ENCODE measurements at places on chromosomes 16 and 17. TPM values are rescaled to one million over a fixed set of nuclear protein-coding genes. Genes with fewer than 3 reads are reported as not detected.

DNA sequence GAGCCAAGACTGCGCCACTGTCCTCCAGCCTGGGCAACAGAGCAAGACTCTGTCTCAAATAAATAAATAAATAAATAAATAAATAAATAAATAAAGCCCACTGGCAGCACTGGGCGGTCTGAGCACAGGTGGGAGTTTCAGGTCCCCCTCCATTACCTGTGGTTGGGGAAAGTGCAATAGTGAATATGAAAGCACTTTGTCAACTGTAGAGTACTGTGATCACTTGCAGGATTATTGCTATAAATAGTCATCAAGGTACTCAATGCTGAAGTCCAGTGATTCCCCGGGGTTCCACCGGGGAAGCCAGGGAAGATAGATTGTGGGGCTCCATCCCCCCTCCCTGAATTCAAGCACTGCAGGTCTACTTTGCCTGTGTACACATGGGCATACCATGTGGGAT lies 42.7 kb upstream of the CPNE2 start:
- H3K27ac ChIP-seq, result no peak overlapping the region
- peaks cover 25% of the 10 kb centered on the region for H3K4me1 ChIP-seq
- H3K36me3 ChIP-seq, result peaks cover 91% of the 10 kb centered on the region
- DNase-seq, result no peak
- H3K27me3 ChIP-seq, result no peaks in the 10 kb centered on the region
- no peak overlapping the region for H3K4me3 ChIP-seq

GRCh38 chr17:7997186-7997585 lies 5.2 kb upstream of the GUCY2D start:
- DNase-seq, result peak; percentile 57
- H3K27ac ChIP-seq, result no peak overlapping the region
- peaks cover 7% of the 10 kb centered on the region for H3K27me3 ChIP-seq
- peaks cover 5% of the 10 kb centered on the region for H3K4me1 ChIP-seq
- no peak overlapping the region for H3K4me3 ChIP-seq
- no peaks in the 10 kb centered on the region for H3K36me3 ChIP-seq

DNA sequence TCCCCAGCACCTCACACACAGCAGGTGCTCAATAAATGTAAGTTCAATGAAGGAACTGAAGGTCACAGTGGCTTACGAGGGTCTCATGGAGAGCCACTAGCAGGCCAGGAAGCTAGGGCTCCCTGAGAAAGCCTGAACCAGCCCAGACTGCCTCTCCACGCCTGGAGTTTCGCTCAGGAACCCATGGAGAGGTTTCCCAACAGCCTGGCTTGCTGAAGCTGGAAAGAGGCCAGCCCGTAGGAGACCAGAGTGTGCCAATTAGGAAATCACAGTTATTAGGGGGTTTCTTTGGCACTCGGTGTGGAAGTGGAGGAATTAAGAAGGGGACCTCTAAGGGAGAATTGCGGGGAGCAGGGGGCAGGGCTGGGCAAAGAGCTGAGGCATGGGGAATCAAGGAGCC lies 36.3 kb upstream of the CACNG1 start:
- no peak for DNase-seq
- H3K27ac ChIP-seq, result no peak overlapping the region
- H3K36me3 ChIP-seq, result no peaks in the 10 kb centered on the region
- no peak overlapping the region for H3K4me3 ChIP-seq

GRCh38 chr16:84595052-84595481 lies 22.8 kb downstream of the COTL1 start:
- H3K27ac ChIP-seq, result peak overlapping the region; percentile 96
- no peaks in the 10 kb centered on the region for H3K27me3 ChIP-seq
- DNase-seq, result peak; percentile 63
- peak overlapping the region; percentile 61 for H3K4me3 ChIP-seq
- peaks cover 75% of the 10 kb centered on the region for H3K4me1 ChIP-seq

GRCh38 chr16:89786474-89787364 lies 29.7 kb downstream of the FANCA start:
- H3K36me3 ChIP-seq, result no peaks in the 10 kb centered on the region
- no peak overlapping the region for H3K4me3 ChIP-seq
- H3K27me3 ChIP-seq, result no peaks in the 10 kb centered on the region
- no peak for DNase-seq
- peaks cover 37% of the 10 kb centered on the region for H3K4me1 ChIP-seq
- no peak overlapping the region for H3K27ac ChIP-seq

DNA sequence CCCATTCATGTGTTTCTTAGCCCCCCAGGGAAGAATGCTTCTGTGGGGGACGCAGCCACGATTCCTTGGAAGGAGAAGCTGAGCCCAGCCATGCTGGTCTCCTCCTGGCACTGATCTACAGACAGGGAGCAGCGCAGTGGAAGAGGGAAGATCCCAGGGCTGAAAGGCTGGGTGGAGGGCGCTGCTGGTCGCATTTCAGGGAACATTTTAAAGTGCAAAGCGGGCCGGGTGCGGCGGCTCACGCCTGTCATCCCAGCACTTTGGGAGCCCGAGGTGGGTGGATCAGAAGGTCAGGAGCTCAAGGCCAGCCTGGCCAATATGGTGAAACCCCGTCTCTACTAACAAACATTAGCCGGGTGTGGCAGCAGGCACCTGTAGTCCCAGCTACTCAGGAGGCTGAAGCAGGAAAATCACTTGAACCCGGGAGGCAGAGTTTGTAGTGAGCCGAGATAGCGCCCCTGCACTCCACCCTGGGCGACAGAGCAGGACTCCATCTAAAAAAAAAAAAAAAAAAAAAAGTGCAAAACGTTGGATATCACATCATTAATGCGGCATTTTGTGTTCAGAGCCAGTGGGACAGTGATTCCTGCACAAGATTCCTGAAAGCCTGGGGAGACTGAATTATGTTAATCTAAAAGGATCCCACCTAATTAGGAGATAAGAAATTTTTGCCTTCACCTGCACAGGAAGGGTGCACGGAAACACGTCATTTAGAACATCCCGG lies 558 bp upstream of the CHMP6 start:
- peak overlapping the region; percentile 77 for H3K4me3 ChIP-seq
- H3K27me3 ChIP-seq, result no peaks in the 10 kb centered on the region
- peaks cover 43% of the 10 kb centered on the region for H3K4me1 ChIP-seq
- peak overlapping the region; percentile 41 for H3K27ac ChIP-seq
- DNase-seq, result no peak

The GABARAPL2 gene
- total RNA-seq, result 48.3 TPM

DNA sequence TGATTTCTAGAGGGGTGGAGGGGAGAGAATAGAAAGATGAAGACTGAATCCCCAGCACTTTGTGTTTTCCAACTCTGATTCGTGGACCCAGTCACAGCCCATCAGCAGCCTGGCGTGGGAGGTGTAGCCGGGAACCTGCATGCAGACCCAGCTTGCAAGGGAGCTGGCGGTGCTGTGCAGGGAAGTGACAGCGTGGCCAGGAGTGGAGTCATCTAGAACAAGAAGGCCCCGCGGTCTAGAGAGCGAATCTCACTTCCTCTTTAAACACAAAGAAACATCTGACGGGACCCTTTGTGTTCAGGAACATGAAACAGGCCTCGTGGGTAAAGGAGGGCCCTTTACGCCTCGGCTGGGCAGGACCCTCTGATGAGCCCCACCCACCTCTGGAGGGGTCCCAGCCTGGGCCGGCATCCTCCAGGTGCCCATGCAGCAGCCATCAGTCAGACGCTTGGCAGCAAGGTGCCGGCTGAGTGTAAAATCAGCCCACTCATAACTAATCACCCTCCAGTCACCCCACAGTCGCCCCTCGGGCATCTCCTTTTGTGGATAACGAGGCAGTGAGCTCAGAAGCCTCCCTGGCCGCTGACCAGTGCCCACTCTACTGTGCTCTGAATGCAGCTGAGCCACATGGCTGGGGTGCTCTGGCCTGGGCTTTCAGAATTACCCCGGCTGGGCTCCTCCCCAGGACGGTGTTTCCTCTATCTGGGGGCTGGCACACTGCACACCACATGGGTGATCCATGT lies 4.4 kb downstream of the SNAI3 start:
- no peaks in the 10 kb centered on the region for H3K27me3 ChIP-seq
- peaks cover 67% of the 10 kb centered on the region for H3K4me1 ChIP-seq
- peak overlapping the region; percentile 29 for H3K4me3 ChIP-seq
- H3K36me3 ChIP-seq, result peaks cover 50% of the 10 kb centered on the region
- peak; percentile 61 for DNase-seq

- no peaks in the 10 kb centered on the region for H3K4me1 ChIP-seq
- no peak overlapping the region for H3K27ac ChIP-seq
- no peaks in the 10 kb centered on the region for H3K36me3 ChIP-seq
- no peaks in the 10 kb centered on the region for H3K27me3 ChIP-seq
- no peak overlapping the region for H3K4me3 ChIP-seq
Measured at GRCh38 chr17:70028978-70029767, 45.9 kb upstream of the KCNJ16 start.

- H3K36me3 ChIP-seq, result peaks cover 55% of the 10 kb centered on the region
- H3K4me3 ChIP-seq, result no peak overlapping the region
- no peak for DNase-seq
- H3K4me1 ChIP-seq, result no peaks in the 10 kb centered on the region
- no peak overlapping the region for H3K27ac ChIP-seq
- H3K27me3 ChIP-seq, result no peaks in the 10 kb centered on the region
Measured at GRCh38 chr17:62572888-62573401, 54.5 kb upstream of the MRC2 start.

DNA sequence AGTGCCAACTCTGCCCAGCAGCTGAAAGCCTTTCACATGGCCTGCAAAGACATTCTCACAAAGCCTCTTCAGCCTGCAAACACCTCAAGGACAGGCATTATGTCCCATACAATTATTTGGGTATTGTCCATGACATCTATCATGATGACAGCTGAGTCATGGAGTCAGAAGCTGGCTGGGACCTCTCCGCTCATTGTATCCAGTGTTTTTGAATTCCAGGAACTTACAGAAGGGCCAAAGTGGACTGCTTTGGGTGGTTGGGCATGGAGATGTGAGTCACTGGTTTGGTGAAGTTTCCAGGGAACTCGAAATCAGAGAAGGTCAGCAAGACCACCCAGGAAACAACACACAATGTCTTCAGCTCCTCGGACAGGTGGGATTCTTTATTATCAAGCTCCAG lies 188.6 kb upstream of the CCL2 start:
- no peaks in the 10 kb centered on the region for H3K4me1 ChIP-seq
- H3K4me3 ChIP-seq, result no peak overlapping the region
- no peak overlapping the region for H3K27ac ChIP-seq

- H3K36me3 ChIP-seq, result no peaks in the 10 kb centered on the region
- H3K4me1 ChIP-seq, result no peaks in the 10 kb centered on the region
- H3K27me3 ChIP-seq, result no peaks in the 10 kb centered on the region
- no peak overlapping the region for H3K27ac ChIP-seq
- no peak for DNase-seq
Measured at GRCh38 chr16:5922686-5923085, 825.1 kb upstream of the EEF2KMT start.

The HCRT gene
- total RNA-seq, result not detected

DNA sequence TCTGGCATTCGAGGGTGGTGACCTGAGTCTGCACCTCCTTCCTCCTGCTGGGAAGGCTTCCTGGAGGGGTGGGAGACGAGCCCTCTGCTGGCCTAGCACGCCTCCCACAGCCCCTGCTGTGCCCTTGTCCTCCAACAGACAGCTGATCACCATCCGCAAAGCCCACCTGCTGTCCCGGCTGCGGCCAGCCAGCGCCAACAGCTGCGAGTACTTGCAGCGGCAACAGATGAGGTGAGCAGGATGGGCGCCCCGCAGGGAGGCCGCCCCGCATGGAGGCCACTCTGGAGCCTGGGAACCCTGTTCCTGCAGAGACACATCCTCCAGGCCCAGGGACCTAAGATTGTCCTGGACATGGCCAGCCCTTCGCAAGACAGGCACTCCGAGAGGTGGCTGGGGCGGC lies 21.6 kb downstream of the UBALD1 start:
- H3K4me1 ChIP-seq, result no peaks in the 10 kb centered on the region
- no peak for DNase-seq
- H3K27ac ChIP-seq, result no peak overlapping the region
- H3K27me3 ChIP-seq, result no peaks in the 10 kb centered on the region
- no peaks in the 10 kb centered on the region for H3K36me3 ChIP-seq

The FBRS gene
- 162 TPM for total RNA-seq

DNA sequence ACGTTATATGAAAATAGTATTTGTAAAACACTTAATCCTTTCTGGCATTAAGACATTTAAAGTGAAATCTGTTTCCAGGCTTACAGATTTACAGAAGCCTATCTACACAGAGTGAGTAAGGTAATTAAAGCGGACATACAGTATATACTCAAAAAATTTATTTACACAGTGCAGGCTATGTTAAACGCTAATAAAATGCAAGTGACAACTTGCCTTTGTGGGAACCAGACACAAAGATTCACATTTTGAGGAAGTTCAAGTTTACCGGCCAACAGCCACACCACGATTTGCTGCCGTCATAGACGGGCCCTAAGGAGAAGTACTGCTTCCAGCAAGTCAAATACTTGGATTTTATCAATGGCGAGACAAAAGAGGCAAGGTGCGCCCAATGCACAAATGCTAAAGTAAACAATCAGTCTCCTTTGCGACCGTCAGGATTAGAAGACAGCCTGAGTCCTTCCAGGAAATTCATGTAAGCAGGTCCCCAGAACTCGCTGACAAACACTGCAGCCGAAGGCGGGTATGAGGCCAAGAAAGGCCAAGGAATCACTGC lies 801 bp downstream of the VPS35 start:
- peaks cover 23% of the 10 kb centered on the region for H3K4me1 ChIP-seq
- peak overlapping the region; percentile 91 for H3K27ac ChIP-seq
- peak overlapping the region; percentile 94 for H3K4me3 ChIP-seq

- peaks cover 5% of the 10 kb centered on the region for H3K27me3 ChIP-seq
- H3K4me1 ChIP-seq, result no peaks in the 10 kb centered on the region
- no peak for DNase-seq
Measured at GRCh38 chr17:77555121-77555591, 403.3 kb upstream of the TNRC6C start.

The GSE1 gene
- total RNA-seq, result 13.7 TPM

The NPIPB9 gene
- 2.6 TPM for total RNA-seq

DNA sequence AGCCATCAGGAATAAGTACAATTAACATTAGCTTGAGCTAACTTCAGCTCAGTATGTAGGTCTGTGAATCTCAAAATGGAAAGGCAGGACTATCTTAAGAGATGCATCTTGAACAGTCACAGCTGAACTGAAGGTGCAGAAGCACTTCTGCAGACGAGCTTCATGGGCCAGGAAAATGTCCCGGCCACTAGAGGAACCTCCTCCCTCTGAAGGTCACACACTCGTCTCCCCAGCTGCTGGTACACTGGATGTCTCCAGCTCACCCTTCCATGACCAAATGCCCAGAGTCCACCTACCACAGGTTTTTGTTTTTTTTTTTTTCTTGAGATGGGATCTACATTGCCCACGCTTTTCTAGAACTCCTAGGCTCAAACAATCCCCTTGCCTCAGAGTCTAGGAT lies 33.2 kb downstream of the WDR59 start:
- H3K27ac ChIP-seq, result no peak overlapping the region
- no peaks in the 10 kb centered on the region for H3K27me3 ChIP-seq
- no peak for DNase-seq
- H3K4me3 ChIP-seq, result no peak overlapping the region

DNA sequence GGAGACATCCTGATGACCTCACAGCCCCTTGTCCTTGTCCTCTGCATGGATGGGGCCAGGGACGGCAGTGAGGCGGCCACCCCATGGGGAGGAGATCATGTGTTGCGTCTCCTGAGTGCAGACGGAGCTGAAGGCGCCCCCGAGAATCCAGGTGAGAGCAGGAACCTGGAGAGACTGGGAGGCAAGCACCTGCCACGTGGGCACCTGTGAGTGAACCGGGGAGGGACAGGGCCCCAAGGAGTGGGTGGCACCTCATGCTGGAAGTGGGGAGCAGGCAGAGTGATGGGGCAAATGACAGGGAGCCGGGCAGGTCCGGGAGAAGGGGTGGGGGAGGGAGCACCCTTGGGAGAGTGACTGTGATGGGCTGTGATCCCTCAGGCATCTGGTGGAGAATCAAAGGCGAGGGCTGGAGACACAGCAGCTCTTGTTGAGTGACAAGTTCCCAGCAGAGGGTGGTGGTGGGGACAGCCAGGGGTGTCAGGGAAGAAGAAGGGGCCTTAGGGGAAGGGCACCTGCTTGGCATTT lies 174.3 kb upstream of the CHMP6 start:
- H3K27ac ChIP-seq, result no peak overlapping the region
- no peak overlapping the region for H3K4me3 ChIP-seq
- H3K4me1 ChIP-seq, result peaks cover 30% of the 10 kb centered on the region
- no peak for DNase-seq

Measured in CD4-positive, alpha-beta T cell (primary cell).